SW480 (cell line): ENCODE measurements at places on chromosomes 4 and X.
A peak's percentile ranks its signal among the peaks of the same experiment; 100 is the strongest.

DNA sequence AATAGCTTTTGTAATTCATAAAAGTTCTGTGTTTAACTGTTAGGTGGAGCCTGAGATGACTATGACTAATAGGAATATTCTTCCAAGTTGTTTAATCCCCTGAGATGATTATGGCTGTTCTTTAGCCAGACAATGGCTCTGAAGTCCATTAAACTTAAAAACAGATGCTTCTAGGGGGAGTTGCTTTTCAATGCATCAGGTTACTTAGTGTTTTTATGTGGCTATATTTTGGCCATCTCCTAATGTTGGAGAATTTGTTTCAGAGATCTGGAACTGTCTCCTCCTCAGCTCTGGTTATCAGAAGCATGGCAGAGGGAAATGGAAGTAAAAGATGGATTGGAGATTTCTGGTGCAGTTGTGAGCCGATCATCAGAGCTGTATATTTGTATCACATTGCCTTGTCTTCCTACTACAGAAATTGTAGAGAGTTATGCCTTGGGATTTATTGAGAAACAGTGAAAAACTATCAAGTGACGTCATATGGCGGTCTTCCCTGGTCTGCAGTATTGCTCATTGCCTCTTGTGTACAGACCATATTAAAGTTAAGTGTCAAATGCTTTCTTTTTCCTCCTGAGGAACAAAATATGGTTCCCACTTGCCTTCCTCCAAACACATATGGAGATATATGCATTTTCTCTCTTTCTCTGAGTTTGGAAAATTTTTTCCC lies 29.8 kb downstream of the SGMS2 start:
- DNase-seq, result no peak

- DNase-seq, result no peak
Observed at GRCh38 chr4:158860856-158861255, 92.0 kb downstream of the FNIP2 start.

DNA sequence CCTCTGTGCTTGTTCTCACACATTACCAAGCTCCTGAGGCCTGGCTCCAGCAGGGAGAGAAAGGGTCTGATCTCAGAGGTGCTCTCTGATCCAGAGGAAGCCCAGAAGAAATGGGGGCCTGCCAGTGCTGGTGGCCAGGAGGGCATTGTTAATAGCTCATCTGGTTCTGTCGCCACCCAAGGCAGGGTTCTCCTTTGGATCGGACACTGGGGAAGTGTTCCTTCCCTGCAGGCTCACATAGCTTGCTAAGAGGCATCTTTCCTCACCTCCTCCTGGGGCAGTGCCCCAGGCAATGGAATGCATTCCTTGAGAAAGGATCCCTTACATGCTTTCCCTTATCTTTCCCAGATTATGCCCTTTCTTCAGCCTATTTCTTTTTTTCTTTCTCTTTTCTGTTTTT lies 53.8 kb downstream of the RBM47 start:
- no peak for DNase-seq

DNA sequence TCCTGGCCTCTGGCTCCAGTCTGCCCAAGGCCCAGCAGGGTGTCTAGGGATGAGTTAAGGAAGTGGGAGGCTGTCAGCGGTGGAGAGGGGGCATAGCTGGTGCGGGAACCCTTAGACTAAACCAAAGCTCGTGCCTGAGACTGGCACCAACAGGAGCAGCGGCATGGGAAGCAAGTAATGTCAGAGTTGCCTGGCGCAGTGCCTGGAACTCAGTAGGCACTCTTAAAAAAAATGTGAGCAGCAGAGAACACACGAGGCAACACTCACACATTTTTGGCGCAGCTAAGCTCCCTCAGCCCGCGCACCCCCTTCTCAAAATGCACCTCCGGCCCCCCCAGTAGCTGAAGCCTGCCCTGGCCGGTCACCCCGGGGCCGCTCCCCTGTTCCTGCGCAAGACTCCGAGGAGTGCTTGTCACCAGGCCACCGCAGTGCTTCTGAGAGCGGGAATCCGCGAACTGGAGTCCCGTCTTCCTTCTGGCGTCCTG lies 583 bp downstream of the GABRE start:
- no peak for DNase-seq

- DNase-seq, result peak; percentile 31
Observed at GRCh38 chrX:66731398-66731797, 92.5 kb upstream of the EDA2R start.

DNA sequence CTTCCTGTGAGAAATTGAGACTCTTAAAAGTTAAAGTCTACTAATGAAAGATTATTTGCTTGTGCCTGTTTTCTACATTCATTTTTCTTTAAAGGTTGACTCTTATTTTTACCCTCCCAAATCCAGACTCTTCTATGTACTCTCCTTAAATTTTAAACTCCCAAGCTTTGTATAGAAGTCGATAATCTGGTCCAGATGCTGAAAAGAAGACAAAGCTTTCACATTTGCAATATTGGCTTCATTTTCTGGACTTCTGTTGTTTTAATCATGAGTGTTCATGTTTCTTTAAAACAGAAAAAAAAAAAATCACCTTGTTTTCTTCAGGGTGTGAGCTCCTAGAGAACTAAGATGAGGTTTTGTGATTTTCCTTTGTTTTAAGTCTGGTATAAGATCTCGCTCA lies 53.2 kb upstream of the TBC1D14 start:
- DNase-seq, result no peak

- no peak for DNase-seq
Observed at GRCh38 chr4:53571936-53572599, 19.2 kb downstream of the LNX1 start.

- DNase-seq, result peak; percentile 75
Observed at GRCh38 chr4:85474818-85475630, at the start of gene ARHGAP24. TSS of gene ARHGAP24 (plus strand) at chr4:85475150.

DNA sequence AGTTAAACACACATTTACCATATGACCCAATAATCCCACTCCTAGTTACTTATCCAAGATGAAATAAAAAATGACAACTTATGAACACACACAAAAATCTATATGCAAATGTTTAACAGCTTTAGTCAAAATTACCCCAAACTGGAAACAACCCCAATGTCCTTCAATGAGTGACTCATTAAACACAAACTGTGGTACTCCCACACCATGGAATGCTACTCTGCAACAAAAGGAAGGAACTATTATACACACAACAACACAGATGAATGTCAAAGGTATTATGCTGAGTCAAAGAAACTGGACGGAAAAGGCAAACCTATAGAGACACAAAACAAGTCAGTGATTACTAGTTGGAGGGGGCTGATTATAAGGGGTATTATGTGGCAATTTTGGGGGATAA lies 40.5 kb downstream of the MED14 start:
- no peak for DNase-seq

- no peak for DNase-seq
Observed at GRCh38 chr4:120901731-120902130, 20.8 kb downstream of the PRDM5 start.

GRCh38 chr4:186027405-186027804 lies 41.6 kb upstream of the TLR3 start:
- peak; percentile 54 for DNase-seq

- DNase-seq, result no peak
Observed at GRCh38 chr4:75549019-75549418, 6.8 kb upstream of the ODAPH start.

- no peak for DNase-seq
Observed at GRCh38 chr4:98524230-98524629, 134.2 kb downstream of the TSPAN5 start.

GRCh38 chrX:152530967-152531366 lies 79.9 kb upstream of the GABRA3 start:
- no peak for DNase-seq

GRCh38 chrX:150768580-150769190 lies 75.5 kb downstream of the MTMR1 start:
- DNase-seq, result no peak

DNA sequence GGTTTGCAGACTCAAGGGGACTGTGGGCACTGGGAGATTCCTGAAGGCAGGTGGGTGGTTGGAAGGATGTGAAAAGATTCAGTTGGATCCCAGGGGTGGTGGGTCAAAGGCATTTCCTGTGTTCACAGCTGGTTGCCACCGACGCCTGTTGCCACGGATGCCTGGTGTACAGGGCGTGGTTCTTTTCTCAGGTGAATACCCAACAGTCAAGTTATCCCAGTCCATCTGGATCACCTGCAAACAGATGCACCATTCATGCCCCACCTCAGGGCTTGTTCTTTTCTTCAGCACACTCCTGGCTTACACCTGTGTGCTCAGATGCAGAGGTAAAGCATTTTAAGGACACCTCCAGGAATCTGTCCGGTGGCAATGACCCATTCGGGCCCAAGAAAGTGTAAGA lies 55.8 kb upstream of the SHOX start:
- no peak for DNase-seq

DNA sequence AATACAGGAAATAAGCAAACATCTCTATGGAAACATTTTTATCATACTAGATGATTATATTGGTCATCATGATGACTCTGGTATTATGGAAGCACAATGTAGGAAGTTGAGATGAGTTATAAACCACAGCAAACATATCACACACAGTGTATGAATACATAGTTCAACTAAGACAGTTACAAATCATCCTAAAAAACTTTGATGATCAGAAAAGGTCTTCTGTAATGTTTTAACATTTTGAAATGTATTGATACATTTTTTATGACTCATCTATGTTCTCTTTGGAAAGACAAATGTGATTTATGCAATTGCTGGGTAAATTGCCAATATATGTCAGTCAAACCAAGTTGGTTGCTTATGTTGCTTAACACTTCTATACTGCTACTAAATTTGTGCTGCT lies 4.8 kb downstream of the CXCL3 start:
- DNase-seq, result no peak

GRCh38 chr4:30172416-30172815 lies 547.8 kb upstream of the PCDH7 start:
- no peak for DNase-seq

- no peak for DNase-seq
Observed at GRCh38 chrX:134746410-134746785, 88.1 kb upstream of the PLAC1 start.
